SJSA1 (cell line): ENCODE measurements at places on chromosomes 4 and X. TPM values are rescaled to one million over a fixed set of nuclear protein-coding genes. Genes with fewer than 3 reads are reported as not detected.

DNA sequence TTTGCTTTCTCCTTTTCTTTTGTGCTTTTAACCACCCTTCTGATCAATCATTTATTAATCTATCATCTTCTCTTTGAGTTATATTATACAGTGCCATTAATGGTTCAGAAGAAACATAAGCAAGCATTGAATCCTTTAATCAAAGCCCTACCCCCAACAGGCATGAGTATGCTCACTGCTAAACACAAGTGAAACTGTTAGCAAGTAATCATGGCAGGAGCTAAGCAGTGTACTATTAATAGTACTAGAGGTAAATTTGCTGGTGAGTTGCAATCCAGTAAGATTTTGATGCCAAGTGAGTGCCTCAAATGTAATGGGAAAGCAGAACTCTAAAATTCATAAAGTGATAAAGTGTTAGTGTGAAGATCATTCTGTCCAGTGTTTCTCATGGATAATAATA, 57.2 kb downstream of the FNIP2 start:
- H3K4me1 ChIP-seq, result peaks cover 8% of the 10 kb centered on the region
- peaks cover 9% of the 10 kb centered on the region for H3K36me3 ChIP-seq
- H3K27ac ChIP-seq, result no peak overlapping the region
- H3K4me3 ChIP-seq, result no peak overlapping the region

The TRAM1L1 gene
- total RNA-seq, result 5.3 and 5.7 TPM in 2 replicates

- H3K36me3 ChIP-seq, result no peaks in the 10 kb centered on the region
- H3K27ac ChIP-seq, result no peak overlapping the region
- H3K4me3 ChIP-seq, result no peak overlapping the region
These were observed 44.8 kb downstream of the DCLK2 start for GRCh38 chr4:150123087-150123486.

The DMP1 gene
- not detected in 2 replicates for total RNA-seq

GRCh38 chrX:786441-786881, 155.9 kb downstream of the SHOX start:
- H3K27me3 ChIP-seq, result no peaks in the 10 kb centered on the region
- no peaks in the 10 kb centered on the region for H3K36me3 ChIP-seq
- DNase-seq, result no peak
- no peak overlapping the region for H3K27ac ChIP-seq

- no peak overlapping the region for H3K27ac ChIP-seq
- no peak for DNase-seq
- no peaks in the 10 kb centered on the region for H3K27me3 ChIP-seq
- H3K36me3 ChIP-seq, result peaks cover 8% of the 10 kb centered on the region
These were observed 115.5 kb downstream of the JADE1 start for GRCh38 chr4:128924951-128925350.

The RADX gene
- 0.61 and 0.85 TPM in 2 replicates for total RNA-seq

GRCh38 chrX:17564689-17565409, 172.4 kb upstream of the SCML1 start:
- H3K4me3 ChIP-seq, result no peak overlapping the region
- H3K27me3 ChIP-seq, result no peaks in the 10 kb centered on the region
- H3K36me3 ChIP-seq, result no peaks in the 10 kb centered on the region

DNA sequence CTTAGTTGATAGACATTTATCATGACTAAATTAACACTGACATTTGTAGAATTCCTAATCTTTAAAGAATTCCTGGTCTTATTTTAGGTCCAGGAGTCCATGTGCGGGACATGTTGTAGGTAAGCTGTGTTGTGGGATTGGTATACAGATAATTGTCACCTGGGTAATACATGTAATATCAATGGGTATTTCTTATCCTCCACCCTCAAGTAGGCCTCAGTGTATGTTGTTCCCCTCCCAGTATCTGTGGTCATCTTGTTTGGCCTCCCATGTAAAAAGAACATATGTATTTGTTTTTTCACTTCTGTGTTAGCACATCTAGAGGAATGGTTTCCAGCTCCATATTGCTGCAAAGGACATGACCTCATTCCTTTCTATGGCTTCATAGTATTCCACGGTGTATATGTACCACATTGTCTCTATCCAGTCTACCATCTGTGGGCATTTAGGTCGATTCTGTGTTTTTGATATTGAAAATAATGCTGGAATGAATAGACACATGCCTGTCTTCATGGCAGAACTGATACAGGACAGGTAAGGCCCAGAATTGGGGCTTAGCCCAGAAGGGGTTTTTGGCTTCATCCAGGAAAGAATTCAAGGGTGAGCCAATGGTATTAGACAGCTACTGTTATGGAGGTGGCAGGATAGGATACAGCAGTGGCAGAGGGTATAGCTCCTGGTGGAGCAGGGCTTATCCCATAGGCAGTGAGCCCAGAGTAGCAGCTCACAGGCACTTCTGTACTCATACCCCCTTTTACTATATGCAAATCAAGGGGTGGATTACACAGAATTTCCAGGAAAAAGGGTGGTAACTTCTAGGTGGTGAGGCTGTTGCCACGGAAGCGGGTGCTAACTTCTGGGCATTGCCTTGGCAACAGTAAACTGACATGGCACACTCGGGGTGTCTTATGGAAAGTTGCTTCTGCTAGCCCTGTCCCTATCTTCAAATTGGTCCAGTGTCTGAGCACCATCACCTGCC, 66.1 kb upstream of the WDR1 start:
- H3K27me3 ChIP-seq, result no peaks in the 10 kb centered on the region
- no peak overlapping the region for H3K4me3 ChIP-seq
- DNase-seq, result no peak
- no peaks in the 10 kb centered on the region for H3K36me3 ChIP-seq
- H3K4me1 ChIP-seq, result peaks cover 6% of the 10 kb centered on the region; the same call in 1 of the 2 replicates

The HELT gene
- not detected in 2 replicates for total RNA-seq

The BTK gene
- total RNA-seq, result not detected in 2 replicates

- no peak within 1 kb of the TSS for H3K4me3 ChIP-seq
- H3K36me3 ChIP-seq, result no peaks in the 10 kb centered on the region
- H3K27ac ChIP-seq, result no peak within 1 kb of the TSS
- no peaks in the 10 kb centered on the region for H3K27me3 ChIP-seq
These were observed at the start of gene TNIP3 for GRCh38 chr4:121164291-121164690. TSS of gene TNIP3 (minus strand) at chr4:121164321. CDS start at chr4:121164125, 196 bp downstream.

- no peaks in the 10 kb centered on the region for H3K27me3 ChIP-seq
- no peak overlapping the region for H3K4me3 ChIP-seq
- H3K27ac ChIP-seq, result no peak overlapping the region
- no peaks in the 10 kb centered on the region for H3K4me1 ChIP-seq
- H3K36me3 ChIP-seq, result no peaks in the 10 kb centered on the region
- DNase-seq, result no peak
These were observed 32.8 kb downstream of the KCNIP4 start for GRCh38 chr4:21915761-21916160.

GRCh38 chrX:129701624-129702069, 37.1 kb upstream of the XPNPEP2 start:
- no peak overlapping the region for H3K27ac ChIP-seq
- DNase-seq, result no peak
- H3K27me3 ChIP-seq, result no peaks in the 10 kb centered on the region
- peaks cover 10% of the 10 kb centered on the region for H3K4me1 ChIP-seq

GRCh38 chr4:185886832-185887524, 75.0 kb upstream of the SORBS2 start:
- H3K27me3 ChIP-seq, result no peaks in the 10 kb centered on the region
- H3K4me1 ChIP-seq, result no peaks in the 10 kb centered on the region
- H3K27ac ChIP-seq, result no peak overlapping the region

DNA sequence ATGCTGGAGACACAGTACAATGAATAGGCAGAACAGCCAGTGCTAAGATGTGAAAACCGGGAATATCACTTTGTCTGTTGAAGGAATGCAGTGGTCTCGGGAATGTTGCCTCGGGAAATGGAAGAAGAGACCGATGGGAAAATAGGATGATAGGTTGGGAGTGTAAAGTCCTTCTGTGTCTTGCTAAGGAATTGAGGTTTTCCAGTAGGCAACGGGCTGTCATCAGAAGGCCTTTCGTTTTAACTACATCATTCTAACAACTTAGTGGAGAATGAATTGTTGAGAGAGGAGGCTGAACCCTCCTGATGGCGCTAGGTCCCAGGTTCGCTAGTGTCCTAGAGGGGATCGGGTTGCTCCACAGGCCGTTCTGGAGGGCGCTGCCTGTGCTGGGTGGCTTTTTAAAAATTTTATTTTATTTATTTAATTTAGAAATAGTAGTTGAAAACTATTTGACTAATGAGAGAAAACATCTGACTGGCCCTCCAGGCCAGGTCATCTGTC, 730 bp downstream of the VBP1 start:
- H3K4me3 ChIP-seq, result peak overlapping the region; percentile 85
- DNase-seq, result peak; percentile 52
- no peaks in the 10 kb centered on the region for H3K36me3 ChIP-seq
- H3K27ac ChIP-seq, result peak overlapping the region; percentile 90
- H3K4me1 ChIP-seq, result peaks cover 6% of the 10 kb centered on the region

GRCh38 chr4:153453402-153453801, 12.8 kb upstream of the TMEM131L start:
- no peak for DNase-seq
- peaks cover 5% of the 10 kb centered on the region for H3K4me1 ChIP-seq
- no peak overlapping the region for H3K4me3 ChIP-seq

The ATP6AP2 gene
- 105 and 116 TPM in 2 replicates for total RNA-seq

GRCh38 chrX:137988470-137988869, 422.5 kb downstream of the ZIC3 start:
- H3K36me3 ChIP-seq, result no peaks in the 10 kb centered on the region
- no peak overlapping the region for H3K27ac ChIP-seq
- no peak for DNase-seq
- H3K27me3 ChIP-seq, result no peaks in the 10 kb centered on the region

- H3K27me3 ChIP-seq, result no peaks in the 10 kb centered on the region
- DNase-seq, result no peak
- H3K36me3 ChIP-seq, result no peaks in the 10 kb centered on the region
- H3K4me3 ChIP-seq, result no peak overlapping the region
- no peak overlapping the region for H3K27ac ChIP-seq
- no peaks in the 10 kb centered on the region for H3K4me1 ChIP-seq
These were observed 32.0 kb downstream of the IL15 start for GRCh38 chr4:141668200-141668910.

GRCh38 chr4:127622921-127623796, 9.6 kb upstream of the INTU start:
- DNase-seq, result peak; percentile 58
- no peak overlapping the region for H3K27ac ChIP-seq
- no peaks in the 10 kb centered on the region for H3K36me3 ChIP-seq

GRCh38 chr4:7196736-7197135, 4.4 kb downstream of the SORCS2 start:
- peaks cover 11% of the 10 kb centered on the region for H3K27me3 ChIP-seq
- H3K4me3 ChIP-seq, result no peak overlapping the region
- H3K36me3 ChIP-seq, result no peaks in the 10 kb centered on the region
- DNase-seq, result no peak

DNA sequence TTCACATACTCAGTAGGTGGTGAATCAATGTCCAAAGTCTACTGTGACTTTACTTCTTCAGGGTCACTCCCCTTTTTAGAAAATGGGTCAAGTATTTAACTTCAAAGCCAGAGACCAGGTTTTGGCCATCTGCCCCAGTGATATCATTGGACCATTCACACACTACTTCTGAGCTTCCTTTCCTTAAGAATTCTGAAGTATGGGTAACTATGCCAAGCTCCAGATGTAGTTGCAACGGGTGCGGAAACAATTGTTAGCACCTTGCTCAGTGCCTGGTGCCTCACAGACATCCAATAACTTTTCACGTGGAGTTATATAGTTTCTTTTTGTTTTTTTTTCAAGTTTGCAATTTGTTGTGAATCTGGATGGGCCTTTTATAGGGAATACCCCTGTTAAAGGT, 62.6 kb downstream of the TTC29 start:
- H3K27me3 ChIP-seq, result peaks cover 5% of the 10 kb centered on the region; the same call in 1 of the 2 replicates
- H3K36me3 ChIP-seq, result no peaks in the 10 kb centered on the region
- H3K4me3 ChIP-seq, result no peak overlapping the region
- no peak overlapping the region for H3K27ac ChIP-seq
- DNase-seq, result no peak

DNA sequence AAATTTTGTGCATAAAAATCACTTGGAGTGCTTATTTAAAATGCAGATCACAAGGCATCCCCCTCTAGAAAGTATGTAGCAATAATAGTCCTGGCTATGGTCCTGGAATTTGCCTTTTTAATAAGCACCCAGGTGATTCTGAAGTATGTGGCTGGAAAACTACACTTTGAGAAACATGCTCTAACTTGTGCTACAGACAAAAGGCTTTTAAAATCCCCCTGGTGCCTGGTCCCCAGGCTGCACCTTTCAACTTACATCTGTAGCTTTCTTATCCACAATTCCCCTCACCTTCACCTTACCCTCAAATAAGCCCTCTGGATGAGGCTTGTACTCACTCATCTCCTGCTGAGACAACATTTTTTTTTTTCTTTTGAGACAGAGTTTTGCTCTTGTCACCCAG, 21.1 kb downstream of the ART3 start:
- H3K27ac ChIP-seq, result no peak overlapping the region
- H3K27me3 ChIP-seq, result peaks cover 9% of the 10 kb centered on the region; the same call in 1 of the 2 replicates
- H3K4me1 ChIP-seq, result no peaks in the 10 kb centered on the region
- no peaks in the 10 kb centered on the region for H3K36me3 ChIP-seq
- no peak overlapping the region for H3K4me3 ChIP-seq

- H3K4me1 ChIP-seq, result peaks cover 6% of the 10 kb centered on the region; the same call in 1 of the 2 replicates
- peaks cover 22% of the 10 kb centered on the region for H3K27me3 ChIP-seq
- no peak overlapping the region for H3K27ac ChIP-seq
- peak; percentile 14 for DNase-seq
- peak overlapping the region; percentile 28 for H3K4me3 ChIP-seq
- H3K36me3 ChIP-seq, result no peaks in the 10 kb centered on the region
These were observed 370.3 kb upstream of the SMIM31 start for GRCh38 chr4:164383358-164384220.

DNA sequence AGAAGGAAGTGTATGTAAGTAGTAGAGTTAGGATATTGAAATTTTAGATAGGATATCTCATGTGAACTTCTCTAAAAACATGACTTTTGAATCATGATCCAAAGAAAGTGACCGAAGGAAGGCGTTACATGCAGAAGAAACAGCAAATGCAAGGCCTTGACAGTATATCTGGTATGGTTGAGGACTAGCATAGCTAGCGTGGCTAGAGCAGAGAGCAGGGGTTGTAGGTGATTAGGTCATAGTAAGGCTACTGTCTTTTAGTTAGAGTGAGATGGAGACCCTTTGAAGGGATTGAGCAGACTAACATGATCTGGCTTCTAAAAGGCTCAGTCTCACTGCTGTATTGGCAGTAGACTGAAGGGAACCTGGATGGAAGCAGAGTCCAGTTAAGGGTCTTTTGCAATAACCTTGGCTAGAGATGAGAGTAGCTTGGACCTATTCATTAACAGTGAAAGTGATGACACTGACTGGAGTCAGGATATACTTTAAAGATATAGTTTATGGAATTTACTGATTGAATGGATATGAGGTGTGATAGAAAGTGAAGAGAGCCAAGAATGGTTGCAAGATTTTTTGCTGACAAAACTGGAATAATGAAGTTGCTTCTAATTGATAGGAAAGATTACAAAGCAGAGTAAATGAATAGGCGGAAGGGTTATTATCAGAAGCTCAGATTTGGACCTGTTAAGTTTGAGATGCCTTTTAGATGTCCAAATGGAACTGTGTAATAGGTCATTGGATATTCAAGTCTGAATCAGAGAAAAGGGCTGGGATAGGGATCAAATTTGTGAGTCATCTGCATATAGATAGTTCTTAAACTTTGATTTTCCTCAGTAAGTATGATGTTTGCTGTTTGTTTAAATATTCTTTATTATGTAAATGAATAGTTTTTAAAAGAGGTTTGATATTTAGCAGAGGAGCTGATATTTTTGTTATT, 59.8 kb downstream of the MRPL1 start:
- H3K27ac ChIP-seq, result peak overlapping the region; percentile 89
- DNase-seq, result no peak
- H3K4me3 ChIP-seq, result no peak overlapping the region
- H3K4me1 ChIP-seq, result peaks cover 23% of the 10 kb centered on the region
- no peaks in the 10 kb centered on the region for H3K36me3 ChIP-seq
- H3K27me3 ChIP-seq, result no peaks in the 10 kb centered on the region

GRCh38 chr4:57971261-57971660, 861.1 kb upstream of the IGFBP7 start:
- H3K4me1 ChIP-seq, result no peaks in the 10 kb centered on the region
- H3K27ac ChIP-seq, result no peak overlapping the region
- no peaks in the 10 kb centered on the region for H3K27me3 ChIP-seq
- no peak overlapping the region for H3K4me3 ChIP-seq
- no peak for DNase-seq
- H3K36me3 ChIP-seq, result no peaks in the 10 kb centered on the region
